IMR-90 (cell line): ENCODE measurements at places on chromosomes 5 and 9. TPM values are rescaled to one million over a fixed set of nuclear protein-coding genes. Genes with fewer than 3 reads are reported as not detected.

DNA sequence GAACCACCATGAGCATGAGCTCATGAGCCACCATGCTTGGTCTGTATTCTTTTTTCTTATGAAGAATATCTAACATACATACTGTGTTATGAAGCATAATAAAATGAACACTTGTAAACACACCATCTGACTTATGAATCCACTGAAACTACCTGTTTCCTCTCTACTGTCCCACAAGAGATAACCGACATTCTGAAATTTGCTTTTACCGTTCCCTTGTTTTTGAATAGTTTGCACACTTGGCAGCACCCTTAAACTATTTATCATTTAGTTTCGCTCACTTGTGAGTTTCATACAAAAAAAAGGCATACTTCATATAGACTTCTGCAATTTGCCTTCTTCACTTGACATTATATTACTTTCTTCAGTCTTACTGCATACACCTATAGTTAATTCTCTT, 8.9 kb downstream of the LARS1 start:
- no peak for DNase-seq

DNA sequence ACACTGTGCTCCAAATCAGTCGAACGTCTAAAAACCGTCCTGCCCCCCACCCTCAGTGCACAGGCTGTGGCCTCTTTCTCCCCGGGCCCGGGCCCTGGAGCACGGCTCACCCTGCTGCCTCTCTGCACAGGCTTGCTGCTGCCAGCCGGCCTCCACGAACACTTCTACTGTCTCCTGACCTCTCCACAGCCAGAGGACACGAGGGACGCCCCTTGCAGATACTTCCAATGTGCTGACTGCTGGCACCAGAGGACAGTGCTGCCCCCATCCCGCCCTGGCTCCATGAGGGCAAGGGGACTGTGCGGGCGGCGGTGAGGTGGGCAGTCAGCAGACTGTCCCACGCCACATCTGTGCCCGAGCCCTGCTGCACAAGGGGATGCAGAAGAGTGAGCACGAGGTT, 174.8 kb downstream of the COL23A1 start:
- DNase-seq = no peak

Gene NR6A1
- 0.28 and 0.36 TPM in 2 replicates for total RNA-seq

- DNase-seq = no peak
Measured at GRCh38 chr9:112725961-112726360, 8.0 kb upstream of the INIP start.

Gene INSYN2B
- total RNA-seq = 33.5 and 43.6 TPM in 2 replicates

Gene ADGRV1
- total RNA-seq = under 0.01 TPM in 2 replicates

- DNase-seq = peak; percentile 75
Measured at GRCh38 chr9:99680191-99680590, 141.5 kb upstream of the NR4A3 start.

- DNase-seq = no peak
Measured at GRCh38 chr5:96463091-96463490, 30.0 kb upstream of the PCSK1 start.

Gene EPB41L4A
- under 0.01 TPM in 2 replicates for total RNA-seq

GRCh38 chr5:84239494-84239893, 145.2 kb downstream of the EDIL3 start:
- DNase-seq = peak; percentile 70

- DNase-seq = no peak
Measured at GRCh38 chr9:126521976-126522590, 91.6 kb upstream of the LMX1B start.

DNA sequence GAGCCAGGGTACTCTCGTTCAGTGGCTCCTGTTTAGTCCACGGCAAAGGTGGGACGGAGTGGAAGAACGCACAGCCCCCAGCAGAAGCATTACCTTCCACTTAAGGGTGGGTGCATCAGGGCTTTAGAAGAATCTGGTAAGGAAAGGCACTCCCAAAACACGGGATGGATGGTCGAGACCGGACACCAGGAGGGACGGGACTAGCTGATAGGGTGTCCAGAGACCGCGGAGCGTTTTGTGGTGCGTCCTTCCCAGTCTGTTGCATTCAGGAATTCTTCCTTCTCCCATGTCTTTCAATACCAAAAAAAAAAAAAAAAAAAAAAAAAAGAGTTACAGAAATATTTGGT, 545 bp upstream of the CTSV start:
- peak; percentile 49 for DNase-seq

GRCh38 chr5:130978475-130978874, 186.6 kb downstream of the HINT1 start:
- no peak for DNase-seq

- DNase-seq = no peak
Measured at GRCh38 chr9:23438299-23438907, 387.6 kb downstream of the ELAVL2 start.

DNA sequence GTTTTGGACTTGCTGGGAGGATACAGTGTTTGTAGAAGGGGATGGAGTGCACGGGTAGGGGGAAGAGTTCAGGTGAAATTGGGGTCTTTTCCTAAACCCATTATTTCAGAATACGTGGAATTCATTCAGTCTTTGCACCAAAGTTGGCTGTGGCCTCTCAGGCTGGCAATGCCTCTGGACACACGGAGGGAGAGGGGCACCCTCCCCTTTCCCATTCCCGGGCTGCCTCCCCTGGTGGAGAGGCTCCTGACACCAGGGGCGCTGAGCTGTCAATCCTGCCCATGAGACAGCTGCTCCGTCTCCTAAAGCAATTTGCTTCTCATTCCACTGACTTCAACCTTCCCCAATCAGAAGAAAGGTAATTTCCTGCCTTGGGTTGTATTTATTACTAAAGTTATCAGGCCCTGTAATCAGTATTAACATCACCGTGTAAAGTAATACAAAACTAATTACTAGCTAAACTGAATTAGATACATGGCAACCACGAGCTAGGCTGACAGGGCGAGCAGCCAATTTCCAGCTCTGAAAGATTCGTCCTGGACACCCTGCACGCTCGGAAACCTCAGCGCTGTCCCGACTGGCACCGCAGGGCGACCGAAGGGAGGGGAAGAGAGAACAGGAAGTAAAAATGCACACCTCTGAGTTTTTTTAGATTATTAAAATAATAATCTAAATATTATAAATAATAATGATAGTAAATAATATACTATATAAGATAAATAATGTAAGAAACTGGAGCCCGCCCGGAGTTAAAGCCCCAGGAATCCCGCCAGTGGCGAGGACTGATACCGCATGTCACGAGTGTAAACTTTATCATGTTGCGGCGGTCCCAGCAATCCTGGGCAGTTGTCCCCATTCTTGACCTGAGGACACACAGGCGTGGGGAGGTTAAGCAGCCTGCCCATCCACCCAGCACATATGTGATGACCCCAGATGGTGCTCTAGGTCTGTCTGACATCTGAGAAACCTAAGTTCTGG, 6.9 kb upstream of the OLFM1 start:
- no peak for DNase-seq

Gene GABRP
- total RNA-seq = not detected in 2 replicates

GRCh38 chr5:41844502-41844901, 25.7 kb downstream of the OXCT1 start:
- DNase-seq = no peak

Gene PCDHB5
- total RNA-seq = 0.18 and 0.28 TPM in 2 replicates

GRCh38 chr9:17630531-17630949, 51.7 kb downstream of the SH3GL2 start:
- DNase-seq = no peak

DNA sequence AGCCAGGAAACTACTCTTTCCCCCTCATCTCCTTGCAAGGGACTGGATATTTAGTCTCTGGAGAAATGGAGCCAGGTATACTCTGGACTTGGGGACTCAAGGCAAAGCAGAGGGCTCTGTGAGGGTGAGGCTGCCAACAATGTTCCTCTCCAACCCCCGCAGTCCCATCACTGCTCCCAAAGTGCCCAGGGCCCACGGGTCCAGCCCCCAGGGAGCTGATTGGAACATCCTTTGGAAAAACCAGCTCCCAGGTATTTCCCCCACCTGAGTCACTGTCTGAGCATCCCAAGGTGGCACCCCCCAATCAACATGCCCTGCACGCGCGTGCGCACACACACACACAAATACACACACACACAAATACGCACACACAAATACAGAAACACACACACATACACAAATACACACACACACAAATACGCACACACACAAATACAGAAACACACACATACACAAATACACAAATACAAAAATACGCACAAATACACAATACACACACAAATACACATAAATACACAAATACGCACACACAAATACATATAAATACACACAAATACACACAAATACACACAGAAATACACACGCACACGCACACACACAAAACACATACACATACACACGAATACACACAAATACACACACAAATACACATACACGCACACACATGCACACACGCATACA, 137.4 kb downstream of the DAB2IP start:
- no peak for DNase-seq

Gene NRARP
- not detected in 2 replicates for total RNA-seq

- no peak for DNase-seq
Measured at GRCh38 chr5:604391-604831, 7.7 kb upstream of the CEP72 start.

DNA sequence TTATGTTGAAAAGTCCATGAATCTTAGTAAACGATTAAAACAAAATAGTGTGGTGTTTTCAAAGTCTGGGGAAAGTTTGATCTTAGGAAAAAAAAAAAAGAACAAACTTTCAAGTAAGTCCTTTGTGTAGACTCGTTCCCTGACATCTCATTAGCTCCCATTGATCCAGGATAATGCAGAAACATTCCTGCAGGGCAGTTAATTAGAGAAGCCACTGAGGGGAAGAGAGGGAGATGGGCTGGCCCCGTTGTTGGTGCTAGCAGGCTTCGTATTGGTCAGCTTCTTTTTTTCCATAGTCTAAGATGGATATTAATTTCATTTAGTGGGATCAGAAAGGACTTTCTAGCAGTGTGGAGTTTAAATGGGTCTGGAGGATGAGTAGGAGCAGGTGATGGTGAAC, 340.2 kb downstream of the DRD1 start:
- no peak for DNase-seq

DNA sequence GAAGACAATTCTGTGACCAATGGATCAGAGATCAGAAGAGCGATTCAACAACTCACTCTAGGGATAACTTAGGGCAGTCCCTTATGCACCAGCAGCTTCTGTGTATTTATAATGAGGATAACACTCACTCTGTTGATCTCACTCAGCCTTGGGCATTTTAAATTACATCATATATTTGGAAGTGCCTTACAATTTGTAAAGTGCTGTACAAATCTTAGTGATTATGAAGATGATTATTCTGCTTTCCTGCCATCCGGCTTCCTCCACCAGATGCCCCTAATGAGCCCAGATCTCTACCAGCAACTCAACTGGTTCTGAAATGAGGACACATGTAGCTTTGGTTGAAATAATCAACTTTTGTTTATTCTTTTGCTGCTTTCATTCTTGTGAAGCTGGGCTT, 105.3 kb downstream of the PCSK1 start:
- DNase-seq = peak; percentile 40

- peak; percentile 94 for DNase-seq
Measured at GRCh38 chr5:97764700-97765099, 581.7 kb upstream of the RIOK2 start.

DNA sequence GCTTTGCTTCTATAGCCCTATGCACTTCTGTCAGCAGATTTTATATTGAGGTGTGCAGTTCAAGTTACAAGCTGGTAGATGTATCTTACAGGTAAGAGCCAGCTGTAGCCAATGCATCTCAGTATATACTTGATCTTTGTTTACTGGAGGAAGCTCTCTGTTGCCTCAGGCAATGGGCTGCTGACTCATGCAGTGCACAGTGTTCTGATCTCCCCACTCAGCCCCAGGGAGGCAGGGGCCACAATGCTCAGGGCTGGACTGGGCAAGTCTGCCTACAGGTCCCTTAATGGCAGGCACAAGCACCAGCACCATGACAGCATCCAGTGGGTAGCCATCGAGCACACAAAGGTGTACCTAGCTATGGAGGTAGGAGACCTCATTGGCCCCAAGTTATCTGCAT, 178.8 kb upstream of the CDH10 start:
- no peak for DNase-seq

GRCh38 chr5:75054134-75054930, 2.0 kb upstream of the GCNT4 start:
- DNase-seq = peak; percentile 34

Gene SPATA31E1
- total RNA-seq = not detected in 2 replicates

- no peak for DNase-seq
Measured at GRCh38 chr5:135587721-135588663, 9.2 kb upstream of the CXCL14 start.

DNA sequence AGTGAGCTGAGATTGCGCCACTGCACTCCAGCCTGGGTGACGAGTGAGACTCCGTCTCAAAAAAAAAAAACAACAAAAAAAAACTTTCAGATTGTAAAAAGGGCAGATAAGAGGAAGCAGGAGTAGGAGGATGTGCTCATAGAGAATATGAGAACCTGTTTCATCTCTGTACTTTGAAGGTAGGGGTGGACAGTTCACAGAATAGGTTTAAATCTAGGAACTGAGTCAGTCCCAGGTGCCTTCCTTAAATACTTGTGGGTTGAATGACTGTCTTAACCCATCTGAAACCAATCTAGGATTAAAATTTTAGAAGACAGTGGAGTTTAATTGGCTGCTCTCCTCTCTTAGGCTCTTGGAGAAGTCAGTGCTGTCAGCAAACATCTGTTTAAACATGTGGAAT, 12.4 kb downstream of the POLK start:
- DNase-seq = no peak

Gene WDR38
- not detected in 2 replicates for total RNA-seq

DNA sequence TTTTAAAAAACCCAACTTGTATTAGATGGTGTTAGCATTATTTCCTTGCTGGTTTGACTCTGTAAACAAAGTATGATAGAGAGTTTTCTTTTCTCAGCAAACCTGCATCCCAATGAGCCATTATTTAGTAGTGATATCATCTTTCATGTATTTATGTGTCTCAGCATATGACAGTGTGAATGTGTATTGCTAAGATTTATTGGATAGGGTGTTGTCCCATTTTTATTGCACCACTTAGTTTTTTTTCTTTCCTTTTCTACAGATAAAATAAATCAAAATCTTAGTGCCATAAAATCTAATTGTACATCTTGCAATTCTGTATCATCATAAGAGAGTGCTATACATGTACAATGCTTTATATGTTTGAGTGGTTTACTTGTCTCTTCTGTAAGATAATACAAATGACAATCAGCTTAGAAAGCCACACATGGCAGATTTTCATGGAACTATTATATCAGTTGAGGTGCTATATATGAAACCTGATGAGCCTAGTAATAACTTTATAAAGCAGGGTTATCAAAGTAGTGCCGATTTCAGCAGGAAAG, 149.2 kb upstream of the CYLC2 start:
- no peak for DNase-seq

Gene PRUNE2
- 1.4 and 1.6 TPM in 2 replicates for total RNA-seq

Gene UGT3A1
- total RNA-seq = not detected in 2 replicates

Gene SLC25A2
- total RNA-seq = 0.28 TPM in 1 of 2 replicates, not detected in the other

DNA sequence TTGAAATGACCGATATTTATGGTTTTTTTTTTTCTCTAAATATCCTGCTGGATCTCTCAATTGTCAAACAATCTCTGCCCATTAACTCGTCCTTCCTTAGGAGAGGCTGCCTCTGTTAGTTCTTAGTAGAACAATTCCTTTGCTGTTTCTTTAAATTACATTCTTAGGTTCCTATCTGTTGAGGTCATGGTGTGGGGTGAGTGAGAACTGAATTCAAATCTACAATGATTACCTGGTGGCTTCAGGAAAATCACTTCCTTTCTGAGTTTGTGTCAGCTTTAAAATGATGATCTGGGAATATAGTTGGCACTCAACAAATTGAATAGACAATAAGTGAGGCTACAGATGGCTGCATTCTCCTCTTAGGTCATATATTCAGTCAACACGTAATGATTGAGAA, 82.1 kb upstream of the TNFSF8 start:
- DNase-seq = no peak

- DNase-seq = no peak
Measured at GRCh38 chr5:172446336-172447051, 7.8 kb downstream of the SH3PXD2B start.

Gene GDNF
- total RNA-seq = 0.18 and 0.28 TPM in 2 replicates
